ENCODE measurements at places on chromosomes 12 and 14. TPM values are rescaled to one million over a fixed set of nuclear protein-coding genes. Genes with fewer than 3 reads are reported as not detected.

Gene ATP5F1B
- polyA plus RNA-seq: 852 TPM

GRCh38 chr14:73995977-73996378, 23.1 kb downstream of the ENTPD5 start:
- DNase-seq: no peak

GRCh38 chr12:84073401-84073800, 839.2 kb downstream of the SLC6A15 start:
- DNase-seq: no peak

DNA sequence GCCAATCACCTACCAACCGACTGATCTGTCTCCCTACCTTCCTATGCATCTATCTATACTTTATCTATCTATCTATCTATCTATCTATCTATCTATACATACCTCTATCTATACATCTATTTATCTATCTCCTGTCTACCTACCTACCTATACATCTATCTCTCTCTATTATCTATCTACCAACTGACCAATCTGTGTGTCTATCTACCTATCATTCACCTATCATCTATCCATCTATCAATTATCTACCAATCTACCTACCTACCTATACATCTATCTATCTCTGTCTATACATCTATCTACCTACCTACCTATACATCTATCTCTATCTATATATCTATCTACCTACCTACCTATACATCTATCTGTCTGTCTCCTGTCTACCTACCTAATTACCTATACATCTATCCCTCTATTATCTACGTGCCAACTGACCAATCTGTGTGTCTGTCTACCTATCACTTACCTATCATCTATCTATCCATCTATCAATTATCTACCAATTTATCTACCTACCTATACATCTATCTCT, 3.5 kb downstream of the DNAH10 start:
- DNase-seq: no peak

DNA sequence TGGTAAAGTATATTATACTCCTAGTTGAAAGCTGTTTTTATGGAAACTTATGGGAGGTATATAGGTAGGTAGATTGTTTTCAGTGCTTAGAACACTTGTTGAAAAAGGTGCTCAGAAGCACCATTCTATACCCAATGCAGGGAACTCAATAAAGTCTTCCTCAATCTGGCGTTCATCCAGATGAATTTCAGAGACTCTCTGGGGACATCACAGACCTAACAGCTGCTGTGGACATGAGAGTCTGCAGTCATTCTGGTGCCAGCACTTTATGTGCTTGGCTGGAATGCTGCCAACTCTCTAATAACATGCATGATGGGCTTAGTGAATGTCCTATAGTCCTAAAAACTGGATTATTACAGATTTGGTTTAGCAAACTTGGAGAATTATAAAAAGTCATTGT, 115.9 kb downstream of the NTN4 start:
- no peak for DNase-seq

- no peak for DNase-seq
Observed at GRCh38 chr12:3333583-3333982, 157.4 kb upstream of the PRMT8 start.

DNA sequence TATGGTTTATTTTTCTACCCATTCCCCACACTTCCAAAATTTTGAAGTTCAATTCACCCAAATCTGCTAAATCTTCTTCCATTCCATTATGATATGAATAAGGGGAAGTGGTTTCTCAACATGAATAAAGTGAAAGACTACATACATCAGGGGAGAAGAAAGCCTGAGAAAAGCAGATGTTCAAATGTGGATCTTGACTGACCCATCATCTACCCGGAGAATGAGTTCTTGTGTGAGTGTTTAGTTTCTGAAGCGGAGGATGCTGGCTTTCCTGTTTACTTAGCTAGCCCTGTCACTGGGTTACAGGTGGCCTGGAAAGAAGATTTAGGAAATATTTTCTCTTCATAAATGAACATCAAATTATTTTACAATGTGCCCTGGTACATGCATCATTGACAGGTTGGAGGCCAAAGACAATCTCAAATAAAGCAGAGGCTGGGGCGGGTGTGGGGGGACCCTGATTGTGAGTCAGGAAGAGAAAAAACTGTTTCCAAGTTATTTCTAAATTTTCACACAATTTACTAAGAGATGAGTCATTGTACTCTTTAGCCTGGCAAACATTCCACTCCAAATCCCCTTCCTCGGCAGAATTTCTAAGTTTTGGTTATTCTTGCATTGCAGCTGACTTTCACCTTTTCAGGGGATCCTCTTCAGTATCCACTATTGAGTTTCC, 135.6 kb downstream of the SLC25A21 start:
- DNase-seq: no peak

DNA sequence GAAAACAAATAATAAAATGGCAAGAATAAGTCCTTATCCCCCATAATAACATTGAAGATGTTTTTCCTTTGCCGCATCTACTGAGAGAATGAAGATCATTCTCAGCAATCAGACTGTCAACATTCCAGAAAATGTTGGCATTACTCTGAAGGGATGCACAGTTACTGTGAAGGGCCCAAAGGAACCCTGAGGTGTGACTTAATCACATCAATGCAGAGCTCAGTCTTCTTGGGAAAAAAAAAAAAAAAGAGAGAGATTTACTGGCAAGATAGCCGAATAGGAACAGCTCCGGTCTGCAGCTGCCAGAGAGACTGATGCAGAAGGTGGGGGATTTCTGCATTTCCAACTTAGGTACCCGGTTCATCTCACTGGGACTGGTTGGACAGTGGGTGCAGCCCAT, 41.3 kb upstream of the OR6J1 start:
- DNase-seq: no peak

DNA sequence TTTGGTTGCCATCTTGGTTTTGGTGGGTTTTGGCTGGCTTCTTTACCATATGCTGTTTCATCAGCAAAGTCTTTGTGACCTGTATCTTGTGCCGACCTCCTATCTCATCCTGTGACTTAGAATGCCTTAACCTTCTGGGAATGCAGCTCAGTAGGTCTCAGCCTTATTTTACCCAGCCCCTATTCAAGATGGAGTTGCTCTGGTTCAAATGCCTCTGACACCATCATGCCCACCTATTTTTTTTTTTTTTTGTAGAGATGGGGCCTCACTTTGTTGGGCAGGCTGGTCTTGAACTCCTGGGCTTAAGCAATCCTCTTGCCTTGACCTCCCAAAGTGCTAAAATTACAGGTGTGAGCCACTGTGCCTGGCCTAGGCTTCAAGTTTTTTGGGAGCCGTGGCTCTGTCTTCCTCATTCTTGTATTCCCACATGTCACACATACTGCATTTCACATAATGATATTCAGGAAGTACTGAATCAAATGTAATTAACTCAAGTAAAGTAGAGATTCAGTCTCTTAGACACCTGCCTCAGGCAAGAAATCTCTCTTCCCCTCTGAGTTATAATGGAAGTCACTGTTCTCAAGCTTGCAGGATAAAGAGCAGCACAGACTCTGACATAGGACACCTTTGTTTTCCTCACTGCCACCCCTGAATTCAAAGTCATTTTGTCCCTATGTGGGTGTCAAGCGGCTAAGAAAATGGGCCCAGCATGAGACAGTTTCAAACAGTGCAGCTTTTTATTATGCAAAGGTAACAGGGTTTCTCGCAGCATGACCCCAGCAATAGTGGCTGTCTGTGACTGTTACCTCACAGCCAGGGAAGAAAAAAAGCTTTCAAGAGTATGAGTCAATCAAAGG, 159.0 kb downstream of the PTPN11 start:
- no peak for DNase-seq

GRCh38 chr14:34685819-34686428, 28.5 kb downstream of the CFL2 start:
- DNase-seq: no peak
